ENCODE measurements at places on chromosomes 3 and 15.

GRCh38 chr3:16286161-16286560 lies 21.1 kb downstream of the OXNAD1 start:
- no peak for DNase-seq

- DNase-seq = no peak
These were observed 53.7 kb upstream of the TLE3 start for GRCh38 chr15:70151462-70151861.

- DNase-seq = no peak
These were observed 125.1 kb downstream of the TJP1 start for GRCh38 chr15:29696950-29697738.

GRCh38 chr3:195147649-195148080 lies 123.3 kb downstream of the XXYLT1 start:
- peak; percentile 80 for DNase-seq

- no peak for DNase-seq
These were observed 14.0 kb downstream of the SLC25A36 start for GRCh38 chr3:140955645-140956044.

DNA sequence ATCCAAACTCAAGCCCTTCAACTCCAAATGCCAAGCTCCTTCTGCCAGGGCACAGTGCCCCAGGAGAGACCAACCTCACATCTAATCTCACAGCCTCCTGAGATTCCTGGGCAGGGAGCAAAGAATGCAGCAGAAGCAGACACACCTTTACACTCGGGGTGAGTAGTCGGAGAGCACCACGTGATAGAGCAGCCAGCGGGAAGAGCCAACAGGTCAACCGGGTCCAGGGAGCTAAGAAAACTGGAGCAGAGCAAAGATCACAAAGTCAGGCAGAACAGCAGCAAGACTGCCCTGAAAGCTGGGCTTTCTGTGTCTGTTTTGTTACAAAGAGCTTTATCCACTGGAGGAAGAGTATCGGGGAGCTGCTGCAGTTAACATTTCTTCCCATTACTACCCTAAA lies 4.2 kb downstream of the B3GALNT1 start:
- DNase-seq = no peak

DNA sequence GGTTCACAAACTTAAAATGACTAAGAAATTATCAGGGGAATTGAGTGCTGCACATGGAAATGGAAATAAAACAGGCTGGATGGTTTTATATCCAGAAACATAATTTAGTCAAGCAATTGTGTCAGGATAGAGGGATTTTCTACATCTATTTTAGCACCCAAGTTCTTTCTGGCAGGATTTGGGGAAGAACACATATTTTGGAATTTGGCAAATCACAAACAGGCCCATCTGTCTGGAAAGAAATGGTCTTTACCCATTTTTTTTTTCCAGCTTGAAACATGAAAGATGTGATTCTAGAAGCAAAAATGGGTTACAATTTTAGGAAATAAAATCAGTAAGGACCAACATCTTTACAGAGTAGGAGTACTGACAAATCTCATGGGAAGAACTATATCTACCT lies 14.4 kb upstream of the UNC13C start:
- no peak for DNase-seq

- DNase-seq = no peak
These were observed 53.4 kb downstream of the TPRA1 start for GRCh38 chr3:127536830-127537812.

DNA sequence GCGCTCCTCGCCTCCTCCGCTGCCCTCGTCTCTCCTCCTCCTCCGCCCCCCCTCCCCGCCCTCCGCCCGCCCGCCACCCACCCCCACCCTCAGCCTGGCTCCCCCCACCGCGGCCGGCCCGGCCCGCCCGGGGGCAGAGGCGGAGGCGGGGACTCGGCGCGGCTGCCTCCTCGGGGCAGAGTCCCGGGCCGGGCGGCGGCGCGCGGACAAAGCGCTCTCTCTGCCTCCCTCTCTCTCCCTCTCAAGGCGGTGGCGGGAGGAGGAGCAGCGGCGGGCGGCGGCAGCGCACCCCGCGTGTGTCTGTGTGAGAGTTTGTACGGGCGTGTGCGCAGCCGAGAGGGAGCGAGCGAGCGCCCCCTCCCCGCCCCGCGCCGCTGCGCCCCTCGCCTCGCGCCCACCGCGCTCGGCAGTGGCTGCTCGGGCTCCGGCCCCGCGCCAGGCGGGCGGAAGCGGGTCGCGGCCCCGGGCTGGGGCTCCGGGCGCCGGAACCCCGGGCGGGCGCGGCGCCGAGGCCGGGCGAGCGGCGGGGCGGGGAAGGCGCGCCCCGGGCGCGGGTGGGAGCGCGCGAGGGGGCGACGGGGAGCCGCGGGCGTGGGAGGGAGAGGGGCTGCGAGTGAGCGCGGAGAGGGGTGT lies at the start of gene IGF2BP2:
Gene IGF2BP2, minus strand, starts transcription at position 37 of the 633 bp plus-strand sequence. CDS start 82 bp downstream, outside the sequence.
- DNase-seq = peak; percentile 45

- DNase-seq = no peak
These were observed 723.9 kb upstream of the ZNF385D start for GRCh38 chr3:22474706-22475445.

- no peak for DNase-seq
These were observed 62.7 kb downstream of the MEF2A start for GRCh38 chr15:99628374-99629001.

- no peak for DNase-seq
These were observed 31.8 kb downstream of the CCNL1 start for GRCh38 chr3:157127831-157128767.

DNA sequence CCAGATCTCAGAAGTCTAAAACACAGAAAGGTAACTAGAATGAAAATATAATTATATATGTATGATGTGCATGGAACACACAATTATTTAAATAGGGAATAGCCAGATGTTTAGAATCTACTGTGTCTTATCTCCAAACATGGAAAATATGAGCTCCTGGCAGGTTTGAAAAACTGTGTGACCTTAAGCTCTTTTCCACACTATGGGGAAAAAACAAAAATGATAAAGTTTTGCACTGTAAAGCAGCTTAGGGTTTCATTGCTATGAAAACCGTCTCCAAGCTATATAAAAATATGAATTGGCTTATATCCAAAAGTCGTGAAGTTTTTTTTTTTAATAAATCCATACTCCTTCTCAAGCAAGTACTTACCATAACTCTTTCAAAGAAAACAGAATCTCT lies 159.8 kb downstream of the ERC2 start:
- DNase-seq = no peak

- no peak for DNase-seq
These were observed 24.5 kb upstream of the BDH1 start for GRCh38 chr3:197580253-197580691.

- no peak for DNase-seq
These were observed 66.6 kb upstream of the UMPS start for GRCh38 chr3:124663690-124664089.

DNA sequence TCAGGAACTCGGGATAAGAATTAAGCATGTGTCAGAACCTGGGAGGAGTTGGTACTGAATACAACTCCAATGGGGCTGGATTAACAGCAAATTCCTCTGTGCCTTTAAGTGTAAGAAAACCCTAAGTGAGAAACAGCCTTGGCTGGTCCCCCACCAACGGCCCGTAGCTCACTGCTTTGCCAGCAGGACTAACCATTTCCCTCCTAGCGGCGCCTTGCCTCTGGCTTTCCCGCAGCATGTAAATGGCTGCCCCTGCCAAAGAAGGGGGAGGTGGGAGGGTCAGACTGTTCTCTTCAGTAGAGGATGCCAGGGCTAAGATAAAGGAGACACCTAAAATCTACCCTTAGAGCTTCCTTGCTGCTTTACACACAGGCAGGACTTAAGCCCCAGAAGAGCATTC lies 51.0 kb upstream of the SH3GL3 start:
- no peak for DNase-seq

DNA sequence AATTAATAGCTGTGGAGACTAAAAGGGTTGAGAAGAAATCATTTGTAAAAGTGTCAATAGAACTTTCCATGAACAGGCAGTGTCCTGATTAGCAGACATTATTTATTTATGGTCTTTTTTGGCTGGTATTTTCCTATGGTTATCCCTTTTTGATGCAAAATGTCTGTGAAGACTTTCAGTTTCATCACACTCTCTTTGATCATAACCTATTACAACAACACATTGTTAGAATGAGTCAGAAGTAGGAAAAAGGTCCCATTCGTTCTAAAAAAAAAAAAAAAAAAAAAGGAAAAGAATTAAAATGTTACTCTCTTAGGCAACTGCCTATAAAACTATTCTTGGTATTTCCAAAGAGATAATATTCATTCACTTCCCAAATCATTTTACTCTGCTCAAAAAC lies 62.1 kb downstream of the SLC49A4 start:
- DNase-seq = no peak

GRCh38 chr3:170383567-170383966 lies 26.1 kb downstream of the SKIL start:
- no peak for DNase-seq

GRCh38 chr15:77457191-77457904 lies 36.7 kb downstream of the HMG20A start:
- peak; percentile 21 for DNase-seq

- no peak for DNase-seq
These were observed 195.6 kb downstream of the UBE3A start for GRCh38 chr15:25242957-25243799.

DNA sequence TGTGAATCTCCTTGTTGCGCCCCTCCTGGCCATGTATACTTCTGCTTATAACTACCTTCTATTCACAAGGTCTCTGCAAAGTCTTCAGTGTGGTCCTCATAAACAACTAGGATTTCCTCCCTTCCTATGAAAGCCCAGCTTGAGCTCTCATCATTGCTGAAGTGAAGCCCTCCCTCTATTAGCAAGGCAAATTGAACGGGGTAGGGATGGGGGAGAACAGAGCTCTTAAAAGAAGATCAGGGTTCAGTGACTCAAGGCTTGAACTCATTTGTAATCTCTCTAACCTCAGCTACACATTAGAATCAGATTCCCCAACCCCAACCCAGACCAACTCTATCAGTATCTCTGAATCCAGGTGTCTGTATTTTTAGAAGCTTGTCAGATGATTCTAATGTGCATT lies 88.3 kb upstream of the ST8SIA2 start:
- DNase-seq = no peak

GRCh38 chr3:132507657-132508056 lies 89.4 kb upstream of the ACKR4 start:
- DNase-seq = no peak

GRCh38 chr3:123386477-123387040 lies 62.3 kb downstream of the ADCY5 start:
- no peak for DNase-seq

DNA sequence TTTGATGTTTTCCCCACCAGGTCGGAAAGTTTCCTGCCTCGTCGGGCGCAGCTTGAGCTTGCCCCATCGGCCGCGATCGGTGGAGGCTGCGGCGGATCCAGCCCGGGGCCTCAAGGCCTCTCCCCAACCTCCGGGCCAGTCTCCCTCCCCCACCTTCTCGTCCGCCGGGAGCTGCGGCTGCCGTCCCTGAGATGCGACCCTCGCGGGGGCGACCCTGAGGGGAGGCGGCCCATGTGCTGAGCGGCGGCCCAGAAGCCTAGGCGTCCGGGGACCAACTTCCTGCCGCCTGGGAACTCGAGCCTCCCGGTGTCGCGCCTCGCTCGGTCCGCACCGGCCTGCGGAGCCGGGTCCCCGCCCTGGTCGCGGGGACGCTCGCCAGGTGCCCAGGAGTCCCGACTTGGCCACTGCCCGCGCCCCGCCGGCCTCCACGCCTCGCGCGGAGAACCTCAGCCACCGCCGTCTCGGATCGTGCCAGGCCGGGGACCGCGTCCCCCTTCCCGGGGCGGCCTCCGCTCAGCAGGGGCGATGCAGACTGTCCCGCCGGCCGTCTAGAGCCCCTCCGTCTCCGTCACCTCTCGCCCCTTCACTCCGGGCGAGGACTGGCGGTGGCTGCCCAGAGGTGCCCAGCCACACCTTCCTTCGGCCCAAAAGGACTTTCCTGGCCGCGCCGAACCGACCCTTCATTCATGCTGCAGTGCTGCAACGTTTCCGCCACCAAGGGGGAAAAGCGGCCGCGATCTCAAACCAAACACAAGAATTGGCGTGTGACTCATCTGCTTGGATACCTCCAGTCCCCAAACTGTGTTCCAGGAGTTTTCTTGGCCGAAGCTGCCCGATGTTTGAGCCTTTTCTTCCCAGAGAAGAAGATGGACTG lies 656 bp downstream of the SLMAP start:
- peak; percentile 60 for DNase-seq

GRCh38 chr3:46896386-46896785 lies 18.9 kb downstream of the PTH1R start:
- no peak for DNase-seq

GRCh38 chr3:98501270-98501669 lies 3.8 kb downstream of the OR5K2 start:
- DNase-seq = no peak

DNA sequence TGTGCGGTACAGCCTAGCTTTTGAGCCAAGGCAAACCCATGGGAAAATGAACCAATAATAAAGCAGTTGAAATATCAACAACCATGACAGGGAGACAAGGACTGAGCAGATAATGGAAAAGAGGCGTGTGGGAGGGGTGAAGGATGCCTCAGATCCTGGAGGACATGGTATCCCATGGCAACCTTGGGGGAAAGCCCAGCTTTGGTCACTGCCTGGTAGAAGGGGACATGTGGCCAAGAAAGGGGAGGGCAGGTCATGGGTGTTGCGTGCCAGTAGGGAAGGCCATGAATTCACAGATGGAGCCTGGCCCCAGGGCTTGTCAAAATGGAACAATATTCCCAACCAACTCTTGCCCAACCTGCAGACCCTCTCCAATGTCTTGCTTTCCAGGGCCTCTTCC lies 140.5 kb upstream of the SMAD3 start:
- DNase-seq = no peak

DNA sequence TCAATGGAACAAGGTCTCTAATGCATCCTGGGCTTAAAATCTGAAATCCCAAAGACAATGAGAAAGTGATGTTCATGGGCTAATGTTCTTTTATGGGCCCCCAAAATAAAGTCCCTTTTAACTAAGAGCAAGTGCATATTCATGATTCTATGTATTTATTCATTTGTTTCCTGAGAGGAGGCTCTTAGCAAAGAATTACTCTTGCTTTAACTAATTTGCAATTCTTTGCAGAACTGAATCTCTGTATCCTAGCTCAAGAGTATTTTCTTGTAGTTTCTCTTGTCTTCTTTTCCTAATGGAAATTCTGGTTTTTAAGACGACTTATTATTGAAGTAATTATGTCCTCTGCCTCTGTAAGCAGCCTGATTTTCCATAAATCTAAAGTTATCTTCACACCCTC lies 202.2 kb upstream of the TP63 start:
- DNase-seq = no peak

- peak; percentile 59 for DNase-seq
These were observed 1.3 kb downstream of the TCF12 start for GRCh38 chr15:56919609-56920366.

DNA sequence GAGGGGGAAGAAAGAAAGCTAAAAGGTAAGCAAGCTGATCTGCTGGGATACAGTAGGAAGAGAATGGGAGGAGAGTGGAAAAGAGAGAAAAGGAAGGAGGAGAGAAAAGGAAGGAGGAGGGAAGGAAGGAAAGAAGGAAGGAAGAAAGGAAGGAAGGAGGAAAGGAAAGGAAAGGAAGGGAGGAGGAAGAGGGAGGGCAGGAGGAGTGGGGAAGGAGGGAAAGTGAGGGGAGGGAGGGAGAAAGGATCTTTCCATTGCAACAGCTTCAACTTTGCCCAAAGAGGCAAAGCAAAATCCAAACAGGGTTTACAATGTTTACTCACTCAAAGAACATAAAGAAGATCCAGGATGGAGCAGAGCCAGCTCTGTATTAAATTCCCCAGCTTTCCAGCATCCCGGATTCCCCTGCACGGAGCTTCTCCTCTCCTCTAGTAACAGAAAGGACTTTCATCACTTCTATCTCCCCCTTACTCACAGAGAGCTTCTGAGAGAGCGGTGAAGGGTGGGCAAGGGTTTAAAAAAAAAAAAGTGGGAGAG lies 494.2 kb upstream of the PROK2 start:
- no peak for DNase-seq

GRCh38 chr15:67834581-67835296 lies 5.1 kb downstream of the RNU6-1 start:
- DNase-seq = no peak
